ENCODE measurements at places on chromosomes 1 and 21.

GRCh38 chr1:66452982-66453381, 81.0 kb upstream of the SGIP1 start:
- no peak for DNase-seq

DNA sequence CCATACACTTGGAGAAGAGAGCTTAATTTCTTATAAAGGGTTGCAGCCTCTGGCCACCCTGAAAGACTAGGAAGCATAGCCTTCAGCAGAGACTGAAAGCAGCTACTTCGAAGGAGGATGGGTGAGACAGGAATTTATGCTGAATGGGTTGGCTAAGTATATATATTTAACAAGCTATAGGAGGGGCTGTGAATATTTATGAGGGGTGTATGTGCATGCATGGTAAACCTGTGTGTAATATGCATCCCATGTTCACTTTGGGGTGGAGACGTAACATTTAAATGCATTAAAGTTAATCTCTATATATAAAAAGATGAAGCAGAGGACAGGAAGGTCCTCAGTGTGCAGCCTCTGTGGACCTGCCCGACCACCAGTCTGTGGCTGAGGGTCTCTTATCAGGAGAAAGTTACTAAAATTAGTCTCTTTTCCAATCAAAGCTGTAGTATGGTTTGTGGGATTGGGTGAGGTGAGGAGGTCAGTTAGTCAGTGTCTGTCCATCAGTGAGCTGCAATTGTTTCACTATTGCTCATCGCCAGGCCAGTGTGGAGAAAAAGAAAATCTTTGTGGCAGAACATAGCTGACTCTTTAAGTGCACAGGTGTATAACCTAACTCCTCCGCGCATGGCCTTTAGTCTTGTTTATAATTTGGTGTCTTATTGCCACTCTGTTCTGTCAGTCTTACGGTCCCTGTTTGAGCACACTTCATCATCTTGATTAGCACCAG, 35.4 kb upstream of the DSCAM start:
- no peak for DNase-seq

GRCh38 chr1:116377541-116378529, 4.8 kb downstream of the ATP1A1 start:
- DNase-seq = no peak

GRCh38 chr1:153688276-153688675, 9.8 kb downstream of the NPR1 start:
- no peak for DNase-seq

DNA sequence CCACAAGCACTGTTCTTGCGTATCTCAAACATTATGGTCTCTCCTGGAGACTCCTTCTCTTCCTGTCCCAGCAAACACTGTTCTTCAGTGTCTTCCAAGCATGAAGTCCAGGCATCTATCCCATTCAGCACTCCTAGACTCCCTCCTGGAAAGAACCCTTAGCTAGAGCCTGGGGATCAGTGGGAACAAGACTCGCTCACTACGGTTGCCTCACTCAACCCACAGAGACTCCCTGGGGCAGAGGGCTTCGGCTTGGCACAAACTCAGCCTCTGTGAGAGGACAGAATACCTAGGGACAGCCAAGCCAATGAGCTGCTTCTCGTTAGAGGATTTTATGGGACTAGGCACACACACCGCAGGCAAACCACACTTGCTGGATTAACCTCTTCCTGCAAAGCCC, 86.5 kb upstream of the IPO9 start:
- no peak for DNase-seq

GRCh38 chr1:54400329-54400728, 5.9 kb downstream of the SSBP3 start:
- no peak for DNase-seq

- no peak for DNase-seq
Observed at GRCh38 chr1:3825356-3825755, 29.1 kb upstream of the LRRC47 start.

GRCh38 chr21:15365751-15366392, 301.1 kb upstream of the NRIP1 start:
- DNase-seq = no peak

DNA sequence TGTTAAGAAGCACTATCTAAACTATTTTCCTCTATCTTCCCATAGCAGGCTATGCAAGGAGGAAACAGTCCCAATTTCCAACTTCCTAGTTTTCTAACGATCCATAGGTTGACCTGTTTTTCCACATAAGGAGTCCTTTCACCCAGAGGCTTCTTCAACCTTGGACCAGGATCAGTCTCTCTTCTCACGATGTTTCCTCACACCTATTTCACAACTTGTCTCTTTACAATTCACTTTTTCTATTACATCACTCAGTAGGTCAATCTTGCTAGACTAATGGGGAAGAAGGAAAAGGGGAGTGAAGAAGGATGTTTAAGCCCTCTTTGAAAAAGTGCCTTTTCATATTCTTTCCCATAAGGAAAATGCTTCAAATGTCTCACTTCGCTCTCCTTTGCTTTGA, 15.9 kb downstream of the PALMD start:
- DNase-seq = no peak

DNA sequence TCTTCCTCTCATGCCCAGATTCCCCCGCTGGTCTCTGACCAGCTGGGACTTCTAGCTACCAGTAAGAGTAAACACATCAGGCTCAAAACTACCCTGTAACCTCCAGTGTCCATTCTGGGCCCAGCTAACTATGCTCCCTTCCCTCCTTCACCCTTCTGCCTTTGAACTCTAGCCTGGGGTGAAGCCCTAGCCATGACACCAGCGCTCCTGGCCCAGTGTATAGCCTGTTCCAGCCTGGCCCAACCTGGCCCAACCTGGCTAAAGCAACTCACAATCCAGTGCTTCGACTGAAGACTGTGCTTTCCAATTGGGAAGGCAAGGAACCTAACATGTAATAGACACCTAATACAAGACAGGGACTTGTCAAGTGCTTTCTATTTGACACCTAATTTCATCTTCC, 27.6 kb downstream of the CSMD2 start:
- DNase-seq = no peak

DNA sequence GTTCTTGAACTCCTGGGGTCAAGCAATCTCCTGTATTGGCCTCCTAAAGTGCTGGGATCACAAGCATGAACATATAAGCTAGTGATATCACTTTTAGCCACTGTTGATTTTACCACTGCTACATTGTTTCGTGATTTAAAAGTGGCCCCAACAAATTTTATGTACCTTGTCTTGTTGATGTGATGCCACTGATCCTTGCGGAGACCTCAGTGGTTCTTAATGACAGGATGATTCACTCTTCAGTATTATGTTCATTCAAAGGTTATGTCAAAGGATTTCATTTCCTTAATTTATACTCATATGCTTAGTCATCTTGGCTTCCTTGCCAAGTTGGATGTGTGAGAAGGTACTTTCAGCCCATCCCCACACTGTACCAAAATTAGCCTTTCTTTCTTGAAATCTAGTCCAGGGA, 12.1 kb downstream of the PRKACB start:
- no peak for DNase-seq

GRCh38 chr1:8238141-8239038, 79.5 kb upstream of the SLC45A1 start:
- DNase-seq = no peak

DNA sequence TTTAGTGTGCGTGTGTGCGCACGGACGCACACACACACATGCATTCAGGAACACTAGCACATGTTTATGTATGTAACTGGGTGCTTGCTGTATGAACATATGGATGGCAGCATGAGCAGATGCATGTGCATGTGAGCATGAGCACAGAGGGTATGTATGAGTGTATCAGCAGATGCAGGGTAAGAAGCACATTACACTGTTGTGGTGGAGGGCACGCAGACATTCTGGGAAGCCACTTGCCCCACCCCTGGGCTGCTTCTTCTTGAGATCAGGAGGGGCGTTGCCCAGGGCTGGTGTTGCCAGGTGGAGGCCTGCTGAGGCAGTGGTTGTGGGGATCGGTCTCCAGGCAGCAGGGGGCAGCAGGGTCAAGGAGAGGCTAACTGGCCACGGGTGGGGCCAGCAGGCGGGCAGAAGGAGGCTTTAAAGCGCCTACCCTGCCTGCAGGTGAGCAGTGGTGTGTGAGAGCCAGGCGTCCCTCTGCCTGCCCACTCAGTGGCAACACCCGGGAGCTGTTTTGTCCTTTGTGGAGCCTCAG, 3.9 kb upstream of the P3R3URF start:
- no peak for DNase-seq

DNA sequence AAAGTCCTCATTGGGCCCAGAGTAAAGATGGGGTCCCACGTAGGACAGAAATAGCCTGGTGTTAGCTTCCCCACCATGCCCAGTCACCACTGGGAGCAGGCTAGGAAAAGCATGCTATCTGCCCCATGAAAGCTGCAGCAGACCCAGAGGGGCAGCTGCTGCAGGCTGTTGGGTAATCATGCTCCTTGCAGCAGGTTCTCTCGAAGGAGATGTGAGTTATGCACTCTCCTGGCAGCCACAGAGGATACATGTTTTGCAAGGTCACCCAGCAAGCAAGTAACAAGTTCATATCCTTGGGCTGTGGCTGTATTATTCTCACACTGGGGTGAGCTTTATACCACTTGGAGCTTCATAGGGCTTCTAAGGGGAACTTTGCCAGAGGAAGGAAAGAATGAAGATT, 9.1 kb upstream of the HEYL start:
- no peak for DNase-seq

DNA sequence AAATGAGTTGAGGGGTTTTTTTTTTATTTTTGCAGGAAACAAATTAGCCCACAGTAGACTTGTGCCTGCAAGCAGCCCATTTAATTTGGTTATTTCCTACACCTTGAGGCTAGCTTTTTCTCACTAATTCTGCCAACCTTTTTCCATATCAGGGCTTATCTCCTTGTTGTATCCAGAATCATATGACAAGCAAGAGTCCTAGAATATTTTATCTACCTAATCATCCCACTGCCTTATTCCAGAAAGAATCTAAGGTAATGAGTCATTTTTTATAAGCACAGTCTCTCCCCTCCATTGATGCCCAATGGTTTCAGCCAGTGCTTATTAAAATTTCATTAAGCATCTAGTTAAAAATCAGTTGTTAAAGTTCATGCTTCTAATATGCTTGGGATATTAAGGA, 324.1 kb downstream of the BARHL2 start:
- DNase-seq = no peak

- no peak for DNase-seq
Observed at GRCh38 chr21:41659791-41660560, 106.9 kb downstream of the RIPK4 start.

GRCh38 chr1:172429331-172430127, 9.0 kb downstream of the C1orf105 start:
- DNase-seq = peak; percentile 67

DNA sequence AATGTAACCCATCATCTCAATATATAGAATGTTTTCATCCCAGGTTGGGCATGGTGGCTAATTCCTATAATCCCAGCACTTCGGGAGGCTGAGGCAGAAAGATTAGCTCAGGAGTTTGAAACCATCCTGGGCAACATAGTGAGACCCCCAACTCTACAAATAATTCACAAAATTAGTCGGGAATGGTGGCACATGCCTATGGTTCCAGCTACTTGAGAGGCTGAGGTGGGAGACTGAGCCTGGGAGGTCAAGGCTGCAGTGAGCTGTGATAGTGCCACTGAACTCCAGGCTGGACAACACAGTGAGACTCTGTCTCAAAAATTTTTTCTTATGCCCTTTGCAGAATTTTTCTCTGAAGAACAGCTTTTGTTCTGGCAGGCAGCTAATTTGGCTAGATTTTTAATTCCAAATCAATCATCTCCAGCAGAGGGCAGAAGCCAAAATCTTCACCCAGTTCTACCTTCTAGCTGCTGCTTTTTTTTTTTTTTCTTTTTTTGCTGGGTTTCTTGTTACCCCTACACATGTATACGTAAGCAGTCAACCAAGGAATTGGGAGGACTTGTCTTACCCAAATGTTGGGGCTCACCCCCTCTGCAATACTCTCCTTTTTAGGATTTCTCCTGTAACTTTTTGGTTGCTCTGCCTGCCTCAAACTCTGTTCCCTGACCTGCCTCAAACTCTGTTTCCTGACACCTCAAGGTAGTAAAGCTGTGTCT, 2.7 kb upstream of the RAD54L start:
- no peak for DNase-seq

GRCh38 chr21:33070744-33070997, 730 bp downstream of the OLIG1 start:
- no peak for DNase-seq

DNA sequence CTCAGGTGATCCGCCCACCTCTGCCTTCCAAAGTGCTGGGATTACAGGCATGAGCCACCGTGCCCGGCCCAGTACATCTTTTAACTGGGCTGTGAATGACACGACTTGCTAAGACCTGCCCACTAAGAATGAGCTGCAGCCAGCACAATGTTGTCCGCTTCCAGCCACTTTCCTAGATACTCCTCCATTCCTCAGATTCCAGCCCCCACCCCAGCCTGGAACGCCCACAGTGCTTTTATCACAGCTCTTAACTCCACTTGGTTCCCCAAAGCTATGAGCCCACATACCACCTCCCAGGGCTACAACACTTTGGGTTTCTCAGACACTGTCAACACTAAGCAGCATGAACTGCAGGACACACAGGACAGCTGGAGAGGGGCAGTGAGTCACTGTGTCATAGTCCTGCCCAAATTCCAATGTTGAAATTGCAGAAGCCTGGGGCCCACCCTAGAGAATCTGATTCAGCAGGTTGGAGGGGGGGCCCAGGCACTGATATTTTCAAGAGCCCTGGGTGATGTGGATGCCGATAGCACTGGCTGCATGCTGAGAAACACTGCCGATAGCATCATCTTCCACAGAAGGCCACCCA, 58.0 kb downstream of the ACBD3 start:
- no peak for DNase-seq

GRCh38 chr1:79815115-79815514, 808.6 kb upstream of the ADGRL4 start:
- DNase-seq = no peak

DNA sequence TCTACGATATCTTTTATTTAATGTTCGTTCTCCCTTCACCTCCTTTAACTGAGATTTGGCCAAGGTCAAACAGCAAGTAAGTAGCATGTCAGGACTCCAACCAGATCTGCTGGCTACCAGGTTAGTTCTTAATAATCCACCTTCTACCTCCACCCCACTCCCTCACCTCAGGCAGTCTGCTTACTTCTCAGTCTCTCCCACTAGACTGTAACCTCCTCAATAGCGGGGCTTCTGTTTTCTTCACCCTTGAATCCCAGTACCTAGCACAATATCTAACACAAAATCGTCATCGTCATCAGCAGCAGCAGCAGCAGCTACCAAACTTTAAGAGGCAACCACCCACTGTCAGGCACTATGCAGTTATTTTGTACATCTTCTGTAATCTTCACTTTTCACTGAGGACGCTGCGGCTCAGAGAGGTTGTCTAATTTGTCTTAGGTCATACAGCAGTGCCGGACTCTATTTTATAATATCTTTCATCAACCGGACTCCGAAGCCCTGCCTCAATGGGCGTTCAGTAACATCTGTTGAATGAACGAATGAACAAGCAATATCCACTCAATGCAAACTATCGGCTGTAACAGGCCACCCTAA, 859 bp upstream of the MAGI3 start:
- DNase-seq = no peak
